ENCODE measurements at places on chromosomes 4 and X.

DNA sequence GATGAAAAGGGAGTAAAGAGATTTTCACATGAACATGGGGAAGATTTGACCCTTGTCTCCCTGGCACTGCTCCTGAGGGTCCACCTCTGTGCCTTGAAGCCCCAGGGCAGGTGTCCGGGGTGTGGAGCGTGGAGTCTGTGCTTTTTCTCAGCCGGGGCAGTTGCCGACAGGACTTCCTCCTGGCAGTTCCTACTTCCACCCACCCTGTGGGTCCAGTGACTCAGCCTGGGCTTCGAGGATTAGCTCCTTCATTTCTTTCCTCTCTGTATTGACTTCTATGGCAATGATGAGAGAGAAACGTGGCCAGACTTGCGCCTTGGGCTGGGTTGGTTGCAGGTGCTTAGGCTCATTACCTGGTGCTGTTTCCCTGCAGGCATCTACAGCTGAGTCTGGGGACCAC lies 35.9 kb upstream of the CLCN4 start:
- DNase-seq: no peak

DNA sequence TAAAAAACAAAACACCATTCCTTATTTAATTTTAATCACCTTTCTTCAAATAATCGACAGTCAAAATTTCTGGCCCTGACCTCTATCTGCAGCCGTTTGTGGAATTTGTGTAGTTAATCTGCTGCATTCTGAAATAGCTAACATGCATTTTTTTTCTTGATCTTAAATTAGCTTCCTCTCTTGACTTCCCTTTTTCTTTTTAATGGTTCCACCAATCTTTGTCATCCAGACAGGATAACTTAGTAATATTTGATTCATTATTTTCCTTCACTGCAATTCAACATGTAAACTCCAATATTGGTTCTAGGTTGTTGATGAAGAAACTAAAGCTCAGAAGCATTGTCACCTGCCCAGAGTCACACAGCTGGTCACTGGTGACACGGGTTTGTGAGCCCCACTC lies 77.3 kb downstream of the ARHGAP10 start:
- DNase-seq: no peak

DNA sequence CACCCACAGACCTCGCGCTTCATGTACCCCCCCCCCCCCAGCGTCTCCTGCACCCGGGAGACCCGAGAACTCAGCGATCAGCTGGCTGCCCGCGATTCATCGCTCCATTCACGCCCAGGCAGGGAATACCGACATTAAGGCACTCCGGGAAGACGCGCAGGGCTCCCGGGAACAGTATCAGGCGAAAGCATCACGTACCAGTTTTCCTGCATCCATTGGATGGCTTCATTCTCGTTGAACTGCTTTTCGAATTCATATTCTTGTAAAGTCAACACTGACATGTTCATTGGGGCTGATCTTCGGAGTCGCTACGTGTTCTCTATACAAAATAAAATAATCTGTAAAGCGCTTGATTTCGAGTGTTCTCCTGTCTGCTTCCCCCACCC lies 373 bp downstream of the ELOVL6 start:
- peak; percentile 42 for DNase-seq

DNA sequence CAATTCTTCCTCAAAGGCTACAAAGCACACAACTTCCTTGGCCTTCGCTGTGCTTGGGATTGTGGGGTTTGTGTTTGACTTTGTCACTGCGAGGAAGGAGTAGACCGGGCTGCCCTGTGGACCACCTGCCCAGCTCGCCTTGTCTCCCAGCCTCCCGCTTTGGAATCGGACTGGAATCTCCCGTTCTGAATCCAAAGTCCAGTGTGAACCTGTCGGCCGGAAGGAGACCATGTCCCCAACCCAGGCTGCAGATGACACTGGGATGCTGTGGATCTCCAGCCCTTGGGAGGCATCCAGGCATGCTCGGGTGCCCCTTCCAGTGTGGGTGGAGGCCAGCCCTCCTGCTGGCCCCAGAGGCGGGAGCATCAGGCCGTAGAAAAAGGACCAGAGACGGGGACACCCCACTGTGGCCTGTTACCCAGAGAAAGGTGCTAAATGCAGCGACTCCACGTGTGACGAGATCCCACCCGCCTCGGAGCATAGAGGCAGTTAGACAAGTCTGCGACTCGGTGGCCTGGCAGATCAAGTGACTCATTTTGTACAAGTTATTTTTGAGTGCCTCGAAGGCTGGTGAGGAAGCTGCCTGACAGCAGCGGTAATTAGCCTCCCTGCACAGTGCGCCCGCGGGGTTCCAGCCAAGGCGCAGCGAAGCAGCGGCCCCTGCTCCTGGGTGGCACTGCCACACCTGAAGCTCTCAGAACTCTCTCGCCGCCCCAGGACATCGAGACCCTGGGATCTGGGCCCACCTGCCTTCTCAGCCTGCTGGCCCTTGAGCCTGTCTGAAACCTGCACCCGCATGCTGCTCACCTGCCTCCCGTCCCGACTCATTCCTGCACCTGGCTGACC lies 57.5 kb downstream of the ADRA2C start:
- no peak for DNase-seq

DNA sequence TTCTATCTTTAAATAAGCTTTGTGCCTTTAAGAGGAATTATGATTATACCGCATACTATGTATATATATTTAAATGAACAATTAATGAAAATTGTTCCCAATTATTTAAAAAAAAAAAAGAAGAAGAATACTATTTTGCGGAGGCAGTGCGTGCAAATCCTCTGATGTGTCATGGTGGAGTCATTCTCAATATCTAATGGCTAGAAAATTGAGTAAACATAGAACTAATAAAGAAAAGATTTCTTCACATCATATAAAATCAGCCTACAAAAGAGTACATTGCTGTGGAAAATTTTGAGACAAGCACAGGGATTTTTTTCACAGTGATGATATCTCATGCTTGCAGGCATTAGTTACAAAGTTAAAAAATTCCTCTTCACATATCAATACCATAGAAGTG lies 2.6 kb upstream of the EREG start:
- DNase-seq: no peak

- no peak for DNase-seq
Measured at GRCh38 chr4:25651682-25652081, 4.0 kb upstream of the SLC34A2 start.

- DNase-seq: no peak
Measured at GRCh38 chr4:141810712-141811375, 174.5 kb downstream of the IL15 start.

DNA sequence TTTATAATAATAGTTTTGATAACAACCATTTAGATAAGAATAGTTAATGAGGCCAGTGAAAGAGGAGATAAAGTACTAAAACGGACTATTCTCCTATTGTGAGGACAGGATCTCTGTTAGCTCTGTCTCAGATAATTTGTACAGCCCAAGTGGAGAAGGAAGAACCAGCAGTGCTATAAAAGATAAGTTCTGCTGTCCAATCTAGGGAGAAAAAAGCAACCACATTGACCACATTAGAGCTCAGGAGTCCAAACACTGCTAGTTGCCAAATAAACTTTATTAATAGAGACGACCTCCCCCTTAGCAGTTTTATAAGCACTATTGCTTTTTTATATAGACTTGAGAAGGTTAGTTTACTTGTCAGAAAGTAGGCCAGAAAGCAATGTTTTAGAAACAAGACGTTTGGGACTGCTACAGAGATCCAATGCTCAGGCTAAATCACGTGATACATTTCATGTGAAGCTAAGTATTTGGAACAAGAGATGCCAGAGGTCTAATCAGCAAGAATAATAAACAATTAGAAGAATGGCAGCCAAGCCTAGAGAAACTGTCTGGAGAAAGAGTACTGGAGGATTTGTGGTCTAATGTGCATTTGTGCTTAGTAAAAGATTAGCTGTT lies 15.9 kb downstream of the IL15 start:
- DNase-seq: no peak

GRCh38 chrX:104391906-104392305 lies 137.2 kb upstream of the ESX1 start:
- no peak for DNase-seq

- no peak for DNase-seq
Measured at GRCh38 chr4:83128240-83128929, 13.9 kb upstream of the PLAC8 start.

- DNase-seq: peak; percentile 66
Measured at GRCh38 chr4:105894660-105895582, at the start of gene NPNT. TSS of gene NPNT (plus strand) at chr4:105895471. CDS start at chr4:105895653, 182 bp downstream.

DNA sequence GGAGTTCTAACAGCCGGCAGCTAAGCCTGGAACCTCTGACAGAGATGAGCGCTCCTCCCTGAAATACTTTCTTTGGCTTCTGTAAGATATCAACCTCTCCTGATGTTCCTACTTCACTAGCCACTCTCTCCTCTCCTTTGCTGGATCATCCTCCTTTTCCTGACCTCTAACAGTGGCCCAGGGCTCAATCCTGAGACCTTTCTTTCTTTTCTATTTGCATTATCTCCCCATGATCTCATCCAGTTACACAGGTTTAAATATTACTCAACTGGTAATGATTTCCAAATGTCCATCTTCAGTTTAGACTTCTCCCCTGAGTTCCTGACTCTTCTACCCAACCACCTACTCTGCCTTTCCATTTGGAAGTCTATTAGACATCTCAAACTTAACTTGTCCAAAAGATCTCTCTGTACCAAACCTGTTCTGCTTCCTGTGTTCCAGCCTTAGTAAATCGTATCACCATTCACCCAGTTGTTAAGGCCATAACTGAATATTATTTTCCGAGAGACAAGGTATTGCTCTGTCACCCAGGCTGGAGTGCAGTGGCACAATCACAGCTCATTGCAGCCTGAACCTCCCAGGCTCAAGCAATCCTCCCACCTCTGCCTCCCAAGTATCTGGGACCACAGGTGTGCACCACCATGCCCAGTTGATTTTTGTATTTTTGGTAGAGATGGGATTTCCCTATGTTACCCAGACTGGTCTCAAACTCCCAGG lies 41.1 kb downstream of the RFC1 start:
- no peak for DNase-seq

DNA sequence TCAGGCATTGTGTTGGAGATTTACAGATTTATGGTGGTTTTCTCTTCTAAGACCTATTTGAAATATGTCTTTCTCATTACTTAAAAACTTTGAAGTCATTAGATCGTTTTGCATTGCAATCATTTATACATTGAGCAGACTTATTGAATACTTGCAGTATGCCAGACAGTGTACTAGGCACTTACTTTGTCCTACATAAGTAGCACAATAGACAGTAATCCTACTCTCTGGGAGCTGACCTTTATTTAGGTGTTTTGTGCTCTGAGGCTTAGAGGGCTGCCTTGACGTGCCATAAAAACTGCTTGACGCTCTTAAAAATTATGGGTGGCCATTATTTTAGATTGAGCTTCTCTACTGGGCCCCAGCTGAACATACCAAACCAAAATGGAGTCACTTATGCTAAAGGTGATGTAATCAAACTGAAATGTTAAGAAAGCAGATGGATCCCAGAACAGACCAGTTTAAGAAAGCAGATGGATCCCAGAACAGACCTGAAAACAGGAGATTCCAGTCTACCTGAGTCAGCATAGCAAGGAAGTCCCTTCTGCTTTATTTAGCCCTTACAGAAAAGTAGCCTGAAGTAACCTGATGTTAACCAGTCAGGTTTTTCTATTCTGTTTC lies 42.4 kb downstream of the PTTG2 start:
- no peak for DNase-seq

GRCh38 chrX:20197641-20198210 lies 56.1 kb upstream of the EIF1AX start:
- no peak for DNase-seq

DNA sequence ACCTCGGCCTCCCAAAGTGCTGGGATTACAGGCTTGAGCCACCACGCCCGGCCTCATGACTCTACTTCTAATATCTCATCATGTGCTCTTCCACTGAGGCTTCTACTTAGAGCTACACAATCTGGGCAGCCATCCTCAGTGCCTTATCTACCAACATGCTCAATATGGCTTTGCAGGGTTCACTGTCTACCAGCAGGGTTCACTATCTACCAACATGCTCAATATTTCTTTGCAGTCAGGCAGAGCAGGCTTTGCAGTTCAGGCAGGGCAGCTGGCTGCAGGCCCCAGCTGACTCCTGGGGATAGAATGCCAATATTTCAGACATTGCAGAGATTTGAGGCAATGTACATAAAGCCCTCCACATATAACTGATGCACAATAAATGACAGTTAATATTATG lies 47.5 kb downstream of the PKD2 start:
- DNase-seq: peak; percentile 32

DNA sequence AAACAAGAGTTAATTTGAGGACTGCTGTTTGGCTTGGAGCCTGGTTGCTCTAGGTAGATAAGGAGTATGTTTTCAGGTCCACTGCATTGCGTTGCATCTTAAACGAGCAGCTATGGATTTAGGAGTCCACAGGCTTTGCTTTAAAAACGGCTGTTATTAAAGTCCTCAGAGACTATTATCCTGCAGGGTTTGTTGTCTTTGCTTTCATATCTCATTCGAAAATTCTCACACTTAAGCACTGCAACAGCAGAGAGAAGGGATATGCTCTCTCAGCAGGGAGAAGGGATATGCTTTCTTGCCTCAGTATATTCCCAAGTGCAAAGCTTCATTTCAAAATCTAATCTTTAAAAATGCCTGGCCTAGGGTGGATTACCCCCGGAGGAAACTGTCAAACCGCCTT lies 444.7 kb upstream of the FTHL17 start:
- no peak for DNase-seq

- no peak for DNase-seq
Measured at GRCh38 chrX:53071064-53071463, 11.1 kb upstream of the TSPYL2 start.

GRCh38 chrX:78092296-78092695 lies 11.8 kb upstream of the PGK1 start:
- no peak for DNase-seq

DNA sequence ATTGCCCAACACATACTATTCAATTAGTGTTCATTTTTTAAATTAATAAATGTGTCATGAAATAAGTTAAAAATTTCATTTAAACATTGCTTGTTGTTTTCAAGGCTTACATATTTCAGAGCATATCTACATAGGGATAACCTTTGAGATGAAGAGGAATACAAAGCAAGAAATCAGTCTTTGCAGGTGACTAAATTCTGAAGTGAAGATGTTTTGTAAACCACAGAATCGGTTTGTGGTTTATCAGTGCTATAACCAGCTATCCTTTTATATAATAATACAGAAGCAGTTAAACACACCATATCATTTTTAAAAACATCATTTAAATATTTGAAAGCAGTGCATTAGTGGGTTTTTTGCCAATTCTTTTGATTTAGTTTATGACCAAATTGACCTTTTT lies 26.9 kb downstream of the FAM241A start:
- no peak for DNase-seq

DNA sequence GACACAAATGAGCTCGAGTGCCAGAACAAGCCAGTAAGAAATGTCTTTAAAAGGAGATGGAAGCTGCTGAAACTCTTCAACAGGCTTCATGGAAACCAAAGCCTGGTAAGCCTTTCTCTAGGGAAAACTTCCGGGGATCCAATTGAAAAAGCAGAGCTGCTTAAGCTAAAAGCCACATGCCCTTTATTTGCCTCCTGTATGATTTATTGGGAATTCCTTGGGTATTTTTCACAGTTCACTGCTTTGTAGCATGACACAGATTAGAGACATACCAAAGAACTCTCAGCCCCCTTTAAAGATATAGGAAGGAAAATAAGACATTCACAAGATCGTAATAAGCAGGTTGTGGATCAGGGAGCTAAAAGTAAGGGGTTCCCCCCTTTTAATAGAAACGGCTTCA lies 6.5 kb upstream of the ARHGAP6 start:
- no peak for DNase-seq
